H1 (cell line): ENCODE measurements at places on chromosomes 7 and 10.

GRCh38 chr7:105000200-105000599 lies 13.8 kb upstream of the KMT2E start:
- H3K4me3 ChIP-seq: no peak overlapping the region
- H3K27ac ChIP-seq: no peak overlapping the region
- no peaks in the 10 kb centered on the region for H3K4me1 ChIP-seq

DNA sequence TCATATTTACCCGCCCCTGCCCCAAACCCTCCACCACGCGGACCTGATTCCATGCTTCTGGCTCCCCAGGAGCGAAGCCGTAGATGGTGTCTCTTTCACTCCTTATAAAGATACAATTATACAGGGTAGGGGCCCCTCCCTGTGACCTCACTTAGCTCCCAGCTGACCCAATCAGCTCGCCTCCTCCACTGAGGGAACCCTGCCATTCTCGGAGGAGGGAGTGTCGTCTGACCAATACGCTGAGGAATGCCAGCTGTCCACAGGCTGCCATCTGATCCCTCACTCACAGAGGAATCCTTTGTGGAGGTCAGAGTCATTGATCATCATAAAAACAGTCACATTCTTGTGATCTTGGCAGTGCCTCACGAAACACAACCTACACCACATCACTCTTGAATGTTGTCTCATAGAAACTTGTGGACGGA lies 67.5 kb upstream of the INSIG1 start:
- DNase-seq: no peak
- H3K36me3 ChIP-seq: no peaks in the 10 kb centered on the region
- no peak overlapping the region for H3K27ac ChIP-seq
- H3K4me3 ChIP-seq: no peak overlapping the region

- no peak overlapping the region for H3K27ac ChIP-seq
- H3K4me3 ChIP-seq: no peak overlapping the region
- no peaks in the 10 kb centered on the region for H3K36me3 ChIP-seq
- no peaks in the 10 kb centered on the region for H3K27me3 ChIP-seq
- H3K4me1 ChIP-seq: peaks cover 3% of the 10 kb centered on the region; the same call in 1 of the 2 replicates
Observed at GRCh38 chr7:69395061-69395714, 203.1 kb upstream of the AUTS2 start.

- H3K4me1 ChIP-seq: no peaks in the 10 kb centered on the region
- no peak overlapping the region for H3K27ac ChIP-seq
- H3K4me3 ChIP-seq: no peak overlapping the region
- no peaks in the 10 kb centered on the region for H3K27me3 ChIP-seq
- H3K36me3 ChIP-seq: no peaks in the 10 kb centered on the region
Observed at GRCh38 chr7:1176891-1177373, 16.9 kb upstream of the ZFAND2A start.

DNA sequence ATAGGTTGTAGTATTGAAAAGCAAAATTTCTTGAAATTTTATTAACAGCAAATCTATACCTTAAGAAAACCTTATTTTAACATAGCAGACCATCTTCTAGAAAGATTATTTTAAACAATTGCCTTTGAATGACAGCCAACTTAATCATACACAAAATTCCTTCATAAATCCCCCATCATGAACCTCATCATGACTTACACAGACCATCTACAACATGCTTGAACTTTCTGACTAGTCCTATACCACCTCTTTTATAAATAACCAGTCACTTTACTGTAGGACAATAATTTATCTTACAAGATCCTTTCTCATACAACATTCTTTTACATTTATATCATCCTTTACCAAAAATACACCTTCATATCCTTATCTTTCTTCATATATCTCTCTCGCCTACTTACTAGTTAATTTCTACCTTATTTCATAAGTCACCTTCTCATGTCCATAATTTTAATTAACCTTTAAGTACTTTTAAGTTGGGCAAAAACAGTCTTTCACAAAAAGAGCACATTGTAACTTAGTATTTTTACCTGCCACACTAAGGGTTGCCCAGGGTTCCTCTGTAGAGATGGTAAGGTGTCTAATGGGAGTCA lies 16.6 kb upstream of the PTN start:
- no peak for DNase-seq
- H3K27me3 ChIP-seq: no peaks in the 10 kb centered on the region

DNA sequence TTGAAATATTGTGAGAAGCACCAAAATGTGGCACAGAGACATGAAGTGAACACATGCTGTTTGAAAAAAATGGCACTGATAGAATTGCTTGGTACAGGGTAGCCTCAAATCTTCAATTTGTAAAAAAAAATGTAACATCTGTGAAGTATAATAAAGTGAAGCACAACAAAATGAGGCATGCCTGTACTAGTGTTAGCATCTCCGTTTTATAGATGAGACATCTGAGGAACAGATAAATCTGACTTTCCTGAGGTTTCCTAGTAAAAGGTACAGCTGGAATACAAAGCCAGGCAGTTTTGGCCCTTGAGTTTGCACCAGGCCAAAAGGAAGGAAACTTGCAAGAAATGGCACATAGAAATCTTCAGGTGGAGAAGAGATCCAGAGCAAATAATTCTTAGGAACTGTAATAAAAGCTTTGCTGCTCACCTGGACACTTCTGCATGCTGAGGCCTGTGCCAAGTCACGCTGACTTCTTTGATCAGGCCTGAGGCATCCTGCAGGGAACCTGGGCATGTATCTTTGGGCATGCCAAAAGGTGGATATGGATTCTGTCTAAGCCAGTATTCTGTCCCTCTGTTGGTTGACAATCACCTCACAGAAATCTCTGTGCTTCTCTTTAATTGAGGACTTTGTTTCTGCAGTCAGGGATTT lies 251.5 kb upstream of the PLPP4 start:
- H3K27ac ChIP-seq: no peak overlapping the region
- no peaks in the 10 kb centered on the region for H3K36me3 ChIP-seq
- no peak overlapping the region for H3K4me3 ChIP-seq
- no peaks in the 10 kb centered on the region for H3K4me1 ChIP-seq

- no peak overlapping the region for H3K4me3 ChIP-seq
- H3K27ac ChIP-seq: no peak overlapping the region
- H3K27me3 ChIP-seq: no peaks in the 10 kb centered on the region
Observed at GRCh38 chr7:117126676-117127075, 173.4 kb downstream of the ST7 start.

- DNase-seq: no peak
- H3K4me3 ChIP-seq: no peak overlapping the region
- no peak overlapping the region for H3K27ac ChIP-seq
- H3K36me3 ChIP-seq: no peaks in the 10 kb centered on the region
- H3K27me3 ChIP-seq: peaks cover 79% of the 10 kb centered on the region
Observed at GRCh38 chr7:91357379-91357778, 93.1 kb downstream of the FZD1 start.

DNA sequence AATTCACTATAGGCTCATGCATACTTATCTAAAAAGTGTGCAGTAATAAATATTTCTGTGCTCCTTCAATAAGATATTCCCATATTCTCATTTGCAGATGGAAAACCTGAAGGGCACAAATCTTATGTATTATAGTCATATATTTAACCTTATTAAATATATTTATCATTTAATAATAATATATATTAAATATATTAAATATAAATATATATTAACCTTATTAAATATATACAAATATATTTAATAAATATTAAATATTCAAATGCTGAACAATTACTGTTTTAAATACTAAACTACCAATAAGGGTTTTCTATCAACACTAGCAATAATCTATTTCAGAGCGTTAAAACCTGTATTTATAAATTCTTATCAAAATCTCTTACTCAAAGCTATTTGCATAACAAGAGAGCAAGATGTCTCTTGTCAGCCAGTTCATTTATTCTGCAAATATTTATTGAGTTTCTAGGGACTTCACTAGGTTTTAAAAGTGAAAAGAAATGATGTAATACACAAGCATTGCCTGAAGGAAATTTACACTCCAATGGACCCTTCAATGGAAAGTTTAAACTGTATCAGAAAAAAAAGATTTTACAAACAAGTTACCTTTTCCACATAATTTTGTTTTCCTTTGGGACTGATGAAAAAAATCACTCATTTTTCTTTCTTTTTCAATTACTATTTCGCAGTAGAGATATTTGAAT lies 159.2 kb downstream of the AGMO start:
- H3K4me1 ChIP-seq: peaks cover 3% of the 10 kb centered on the region; the same call in 1 of the 2 replicates
- H3K27ac ChIP-seq: no peak overlapping the region
- H3K36me3 ChIP-seq: no peaks in the 10 kb centered on the region
- no peaks in the 10 kb centered on the region for H3K27me3 ChIP-seq

DNA sequence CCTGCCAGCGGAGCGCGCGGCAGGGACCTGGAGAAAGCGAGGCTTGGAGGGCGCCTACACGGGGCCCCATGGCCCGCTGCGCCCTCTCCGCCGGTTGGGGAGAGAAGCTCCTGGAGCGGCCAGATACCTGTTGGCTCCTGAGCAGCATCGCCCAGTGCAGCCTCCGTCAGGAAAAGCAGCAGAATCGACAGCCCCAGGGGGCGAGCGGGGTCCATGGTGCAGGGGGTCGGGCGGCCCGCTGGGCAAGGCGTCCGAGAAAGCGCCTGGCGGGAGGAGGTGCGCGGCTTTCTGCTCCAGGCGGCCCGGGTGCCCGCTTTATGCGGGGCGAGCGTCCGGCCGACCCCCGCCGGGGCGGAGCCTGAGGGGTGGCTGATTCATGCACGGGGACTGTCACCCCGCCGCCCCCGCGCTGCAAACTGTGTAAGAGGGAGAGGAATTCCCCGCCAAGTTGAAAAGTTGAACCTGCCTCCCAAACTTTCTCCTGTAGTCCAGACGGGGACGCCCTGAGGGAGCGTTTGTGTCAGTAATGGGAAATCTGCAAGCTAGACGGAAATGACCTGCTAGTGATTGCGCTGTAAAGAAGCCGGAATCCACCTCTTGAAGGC lies at the start of gene TFPI2:
Gene TFPI2 (minus strand): TSS at position 290 of the 605 bp plus-strand sequence. CDS start 75 bp downstream, at position 215.
- peak within 1 kb of the TSS; percentile 66 for H3K4me3 ChIP-seq
- H3K27ac ChIP-seq: no peak within 1 kb of the TSS
- H3K36me3 ChIP-seq: no peaks in the 10 kb centered on the region
- DNase-seq: peak; percentile 43
- H3K27me3 ChIP-seq: no peaks in the 10 kb centered on the region; the same call in 1 of the 2 replicates

DNA sequence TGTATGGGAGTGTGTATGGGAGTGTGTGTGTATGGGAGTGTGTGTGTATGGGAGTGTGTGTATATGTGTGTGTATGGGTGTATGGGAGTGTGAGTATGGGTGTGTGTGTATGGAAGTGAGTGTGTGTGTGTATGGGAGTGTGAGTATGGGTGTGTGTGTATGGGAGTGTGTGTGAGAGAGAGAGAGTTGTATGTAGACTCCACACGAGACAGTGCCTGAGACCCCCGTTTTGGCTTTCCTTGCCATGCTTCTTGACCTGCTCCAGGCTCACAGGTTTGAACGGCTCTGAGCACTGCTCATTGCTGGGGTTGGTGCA lies 49.7 kb downstream of the COL17A1 start:
- H3K27ac ChIP-seq: no peak overlapping the region
- peaks cover 5% of the 10 kb centered on the region; the same call in 1 of the 2 replicates for H3K4me1 ChIP-seq
- DNase-seq: no peak
- no peak overlapping the region for H3K4me3 ChIP-seq

GRCh38 chr10:44935201-44935965 lies 24.2 kb upstream of the RASSF4 start:
- no peak overlapping the region for H3K27ac ChIP-seq
- no peaks in the 10 kb centered on the region for H3K36me3 ChIP-seq
- no peak overlapping the region for H3K4me3 ChIP-seq
- no peak for DNase-seq
- no peaks in the 10 kb centered on the region; the same call in 1 of the 2 replicates for H3K4me1 ChIP-seq
- no peaks in the 10 kb centered on the region for H3K27me3 ChIP-seq

DNA sequence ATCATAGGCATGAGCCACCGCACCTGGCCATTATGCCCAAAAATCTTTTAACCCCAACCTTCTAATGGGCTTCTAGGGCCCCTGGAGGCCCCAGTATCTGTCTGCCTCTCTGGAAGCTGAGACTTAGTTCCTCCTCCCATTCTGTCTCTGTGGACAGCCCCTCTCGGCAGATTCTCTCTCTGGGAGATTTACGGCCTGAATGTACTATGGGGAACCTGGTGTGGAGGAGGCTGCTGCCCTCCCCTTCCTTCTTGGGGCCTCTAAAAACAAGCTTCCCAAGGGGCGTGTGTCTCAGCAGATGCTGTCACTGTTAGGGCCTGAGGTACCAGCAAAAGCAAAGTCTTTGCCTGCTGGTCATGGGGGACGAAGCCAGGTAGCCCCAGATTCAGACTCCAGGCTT lies 35.8 kb upstream of the PRKAR1B start:
- H3K36me3 ChIP-seq: peaks cover 33% of the 10 kb centered on the region
- H3K4me1 ChIP-seq: no peaks in the 10 kb centered on the region
- DNase-seq: no peak
- no peaks in the 10 kb centered on the region for H3K27me3 ChIP-seq
- no peak overlapping the region for H3K27ac ChIP-seq

GRCh38 chr7:46191776-46192175 lies 270.7 kb upstream of the IGFBP3 start:
- no peaks in the 10 kb centered on the region for H3K36me3 ChIP-seq
- DNase-seq: no peak
- no peak overlapping the region for H3K27ac ChIP-seq
- H3K4me1 ChIP-seq: no peaks in the 10 kb centered on the region
- no peak overlapping the region for H3K4me3 ChIP-seq

GRCh38 chr10:34323192-34323591 lies 491.9 kb downstream of the PARD3 start:
- no peaks in the 10 kb centered on the region for H3K4me1 ChIP-seq
- no peaks in the 10 kb centered on the region for H3K36me3 ChIP-seq
- no peak overlapping the region for H3K4me3 ChIP-seq
- DNase-seq: no peak

GRCh38 chr10:95287281-95287680 lies 3.5 kb downstream of the PDLIM1 start:
- no peaks in the 10 kb centered on the region for H3K36me3 ChIP-seq
- DNase-seq: no peak
- no peak overlapping the region for H3K4me3 ChIP-seq
- H3K27ac ChIP-seq: no peak overlapping the region
- H3K4me1 ChIP-seq: peaks cover 15% of the 10 kb centered on the region
- peaks cover 6% of the 10 kb centered on the region for H3K27me3 ChIP-seq

DNA sequence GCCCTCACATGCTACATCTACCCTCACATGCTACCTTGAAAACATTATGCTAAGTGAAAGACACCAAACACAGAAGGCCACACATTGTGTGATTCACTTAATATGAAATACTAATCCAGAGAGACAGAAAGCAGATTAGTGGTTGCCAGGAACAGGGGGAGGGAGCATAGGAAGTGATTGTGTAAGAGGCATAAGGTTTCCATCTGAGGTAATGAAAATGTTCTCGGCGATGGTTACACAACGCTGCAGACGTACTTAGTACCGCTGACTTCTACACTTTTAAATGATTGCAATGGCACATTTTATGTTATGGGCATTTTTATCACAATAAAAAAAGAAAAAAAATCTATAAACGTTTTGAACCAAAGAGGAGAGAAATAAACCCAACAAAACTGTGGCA lies 742.3 kb downstream of the TYW1 start:
- H3K36me3 ChIP-seq: no peaks in the 10 kb centered on the region
- H3K4me3 ChIP-seq: no peak overlapping the region
- H3K27ac ChIP-seq: no peak overlapping the region
- no peak for DNase-seq

GRCh38 chr7:115635376-115635775 lies 395.2 kb downstream of the TFEC start:
- no peaks in the 10 kb centered on the region for H3K27me3 ChIP-seq
- no peak overlapping the region for H3K27ac ChIP-seq
- no peak for DNase-seq
- H3K4me3 ChIP-seq: no peak overlapping the region
- H3K36me3 ChIP-seq: no peaks in the 10 kb centered on the region
- H3K4me1 ChIP-seq: no peaks in the 10 kb centered on the region
